ENCODE measurements at places on chromosomes 7 and 10.
A peak's percentile ranks its signal among the peaks of the same experiment; 100 is the strongest.

GRCh38 chr7:135160858-135161653 is 9.5 kb downstream of the CYREN start:
- DNase-seq: no peak

DNA sequence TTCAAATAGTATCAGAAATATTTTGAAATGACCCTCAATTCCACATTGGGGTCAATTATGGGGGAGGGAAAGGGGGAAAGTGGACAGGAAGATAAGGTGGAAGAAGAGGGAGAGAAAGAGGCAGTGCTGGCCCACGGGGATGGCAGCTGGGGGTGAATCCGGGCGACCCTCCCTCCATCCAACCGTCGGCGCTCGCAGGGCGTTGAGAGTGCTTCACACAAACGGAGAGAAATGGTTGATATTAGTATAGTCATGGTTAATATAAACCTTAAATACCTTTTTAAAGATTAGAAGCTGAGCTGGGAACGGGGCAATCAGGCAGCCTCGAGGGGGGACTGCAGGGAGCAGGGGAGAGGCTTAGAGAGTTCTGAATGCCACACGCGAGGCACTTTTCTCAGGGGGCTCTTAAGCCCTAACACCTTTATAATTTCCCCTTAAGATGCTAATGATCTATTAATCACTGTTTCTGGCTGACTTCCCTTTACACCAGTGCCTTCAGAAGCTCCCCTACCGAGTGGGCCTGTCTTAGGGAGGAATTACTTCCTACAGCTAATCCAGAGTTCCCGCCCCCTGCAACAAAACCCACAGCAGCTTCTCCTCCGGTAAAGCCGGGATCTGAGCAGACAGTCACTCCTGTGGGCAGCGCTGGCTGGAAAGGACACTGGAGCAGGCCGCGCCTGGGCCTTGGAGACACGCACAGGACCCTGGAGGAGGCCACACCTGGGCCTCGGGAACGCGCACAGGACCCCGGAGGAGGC is 39.5 kb downstream of the PRKAG2 start:
- no peak for DNase-seq

- DNase-seq: no peak
Measured at GRCh38 chr7:158077151-158077840, 510.3 kb downstream of the PTPRN2 start.

DNA sequence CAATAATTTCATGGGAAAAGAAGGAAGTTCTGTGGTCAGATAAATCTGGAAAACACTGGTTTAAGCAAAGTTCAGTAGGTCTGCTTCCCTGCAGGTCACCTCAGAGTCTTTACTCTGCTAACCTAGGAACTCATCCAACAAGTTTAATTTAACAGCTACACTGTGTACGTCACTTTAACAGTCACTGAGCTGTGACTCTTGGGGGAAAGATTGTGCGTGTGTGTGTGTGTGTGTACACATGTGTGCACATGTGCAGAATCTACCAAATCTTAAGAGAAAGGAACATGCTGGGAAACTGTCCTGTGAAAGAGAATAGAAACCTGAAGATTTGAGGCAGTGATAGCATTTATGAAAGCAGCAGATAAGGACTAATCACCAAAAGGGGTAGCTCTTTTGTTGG is 62.6 kb downstream of the IKZF1 start:
- DNase-seq: no peak

DNA sequence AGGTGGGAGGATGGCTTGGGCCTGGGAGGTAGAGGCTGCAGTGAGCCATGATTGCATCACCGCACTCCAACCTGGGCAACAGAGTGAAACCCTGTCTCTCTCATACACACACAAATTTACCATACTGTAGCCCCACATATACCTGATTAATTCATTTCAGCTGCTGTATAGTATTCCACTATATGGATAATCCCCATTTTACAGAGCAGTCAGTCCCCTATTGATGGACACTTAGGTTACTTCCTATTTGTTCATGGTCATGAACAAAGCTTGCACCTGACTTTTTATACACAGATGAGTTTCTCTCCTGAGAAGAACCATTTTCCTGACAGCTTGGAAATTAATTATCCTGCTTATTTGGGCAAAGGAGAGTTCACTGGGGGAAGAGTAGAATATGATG is 59.2 kb downstream of the EMX2 start:
- no peak for DNase-seq

GRCh38 chr7:30937416-30937815 is 25.8 kb downstream of the AQP1 start:
- no peak for DNase-seq

DNA sequence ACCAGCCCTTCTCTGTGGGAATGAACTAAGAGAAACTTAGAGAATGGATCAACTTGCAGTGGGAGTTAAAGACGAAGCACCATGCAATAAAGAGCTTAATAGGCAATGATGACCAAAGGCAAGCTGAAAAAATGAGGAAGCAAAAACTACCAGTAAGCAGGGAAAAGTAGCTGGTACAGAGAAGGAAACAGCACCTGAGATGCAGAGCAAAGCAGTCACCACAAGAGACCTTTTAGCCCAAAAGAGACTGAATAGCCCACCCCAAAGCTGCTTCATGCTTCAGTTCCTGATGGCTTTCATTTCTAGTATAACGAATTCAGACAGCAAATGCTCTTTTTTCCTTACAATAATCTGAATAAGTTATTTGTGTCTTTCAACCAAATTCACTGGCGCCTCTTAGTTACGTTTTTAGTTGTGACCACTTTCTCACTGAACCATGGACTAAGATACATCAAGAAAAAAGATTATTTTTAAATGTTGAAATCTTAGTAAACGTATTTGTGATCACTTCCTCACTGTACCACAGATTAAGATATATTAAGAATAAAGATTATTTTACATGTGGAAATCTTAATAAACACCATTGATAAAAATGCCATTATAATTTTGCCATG is 76.0 kb downstream of the USP6NL start:
- no peak for DNase-seq

GRCh38 chr10:84548869-84549268 is 220.5 kb downstream of the CCSER2 start:
- DNase-seq: no peak

GRCh38 chr7:112101201-112101846 is 104.9 kb downstream of the DOCK4 start:
- DNase-seq: no peak

DNA sequence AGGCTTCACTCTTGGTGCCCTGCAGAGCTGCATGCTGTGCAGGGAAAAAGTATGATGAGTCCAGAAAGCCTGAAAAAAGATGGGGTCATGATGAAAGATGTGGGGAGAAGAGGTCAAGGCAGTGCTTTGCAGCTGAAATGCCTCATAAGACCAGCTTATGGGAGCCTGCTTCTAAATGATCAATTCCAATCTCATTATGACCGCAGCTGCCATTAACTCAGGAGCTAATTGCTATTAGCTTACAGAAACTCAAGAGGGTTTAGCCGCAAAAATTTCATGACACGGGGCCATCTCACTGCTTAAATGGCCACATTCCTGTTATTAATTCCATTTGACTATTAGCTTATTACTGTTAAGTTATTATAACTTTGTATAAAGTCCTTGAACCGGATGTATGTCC is 502.9 kb upstream of the ZMIZ1 start:
- DNase-seq: no peak

GRCh38 chr7:17153536-17153935 is 144.9 kb upstream of the AHR start:
- no peak for DNase-seq

- no peak for DNase-seq
Measured at GRCh38 chr7:138658889-138659288, 42.3 kb downstream of the SVOPL start.

DNA sequence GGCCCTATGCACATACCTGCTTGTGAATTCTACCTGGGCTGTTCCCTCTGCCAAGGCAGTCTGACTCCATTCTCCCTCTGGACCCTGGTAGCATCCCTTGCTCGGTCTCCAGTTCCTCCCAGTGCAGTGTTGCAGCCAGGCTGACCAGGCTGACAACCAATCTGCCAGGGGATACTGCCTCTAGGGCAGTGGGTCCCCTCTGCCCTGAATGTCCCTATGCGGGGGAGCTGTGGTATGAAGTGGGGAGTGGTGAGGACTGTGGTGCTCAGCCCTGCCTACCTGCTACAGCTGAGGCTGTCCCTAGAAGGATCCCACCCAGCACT is 48.0 kb upstream of the CAMK2B start:
- DNase-seq: no peak

- no peak for DNase-seq
Measured at GRCh38 chr10:58268454-58268945, 462 bp upstream of the CISD1 start.

DNA sequence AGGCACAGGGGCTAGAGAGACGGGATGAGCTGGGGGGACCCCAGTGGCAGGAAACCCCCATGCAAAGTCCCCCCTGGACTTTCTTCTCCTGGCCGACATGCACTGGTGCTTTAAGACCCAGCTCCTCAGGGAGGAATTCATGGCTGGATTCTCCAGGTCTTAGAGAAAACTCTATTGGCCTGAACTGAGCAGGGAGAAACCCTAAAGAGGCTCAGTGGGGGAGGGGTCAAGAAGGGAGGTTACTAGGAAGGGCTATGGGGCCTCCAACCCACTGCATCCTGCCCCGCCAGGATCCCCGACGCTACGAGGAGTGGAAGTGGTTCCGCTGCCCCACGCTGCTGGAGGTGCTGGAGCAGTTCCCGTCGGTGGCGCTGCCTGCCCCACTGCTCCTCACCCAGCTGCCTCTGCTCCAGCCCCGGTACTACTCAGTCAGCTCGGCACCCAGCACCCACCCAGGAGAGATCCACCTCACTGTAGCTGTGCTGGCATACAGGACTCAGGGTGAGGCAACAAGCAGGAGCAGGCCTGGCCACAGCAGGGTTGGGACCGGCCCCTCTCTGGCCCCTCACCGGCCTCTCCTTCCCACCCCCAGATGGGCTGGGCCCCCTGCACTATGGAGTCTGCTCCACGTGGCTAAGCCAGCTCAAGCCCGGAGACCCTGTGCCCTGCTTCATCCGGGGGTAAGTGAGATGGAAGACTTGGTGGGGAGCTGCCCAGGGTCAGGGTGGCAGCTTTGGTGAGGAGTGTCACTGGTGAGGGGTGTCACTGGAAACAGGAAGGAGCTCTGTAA is 13.8 kb downstream of the ATG9B start:
- no peak for DNase-seq

- DNase-seq: no peak
Measured at GRCh38 chr10:56551037-56551436, 190.0 kb upstream of the ZWINT start.

GRCh38 chr10:23051855-23052331 is 43.5 kb upstream of the MSRB2 start:
- DNase-seq: no peak

DNA sequence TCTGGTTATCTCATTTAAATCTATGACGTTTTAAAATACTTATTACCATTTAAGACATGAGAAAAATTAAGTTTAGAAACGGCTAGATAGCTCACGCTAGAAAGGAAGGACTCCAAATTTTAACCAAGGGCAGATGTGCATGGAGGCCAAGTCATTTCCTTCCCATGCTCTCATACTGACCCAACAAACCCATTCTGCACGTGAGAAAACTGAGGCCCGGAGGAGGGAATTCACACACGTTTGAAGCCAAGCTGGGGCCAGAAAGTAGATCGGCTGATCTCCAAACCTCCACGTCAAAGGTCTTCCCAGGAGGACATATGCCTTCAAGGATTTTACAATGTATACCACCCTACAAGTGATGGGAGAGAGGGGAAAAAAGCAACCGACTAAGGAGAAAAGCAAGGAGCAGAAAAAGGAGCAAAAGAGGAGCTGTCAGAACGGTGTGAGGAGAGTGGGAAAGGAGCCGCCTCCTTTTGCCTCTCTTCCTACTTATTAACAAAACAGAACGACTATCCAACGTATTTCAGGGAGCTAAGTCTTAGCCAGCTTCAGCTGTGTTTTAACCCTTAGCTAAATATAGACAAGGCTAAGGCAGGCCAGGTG is 645 bp upstream of the SIRT1 start:
- no peak for DNase-seq

DNA sequence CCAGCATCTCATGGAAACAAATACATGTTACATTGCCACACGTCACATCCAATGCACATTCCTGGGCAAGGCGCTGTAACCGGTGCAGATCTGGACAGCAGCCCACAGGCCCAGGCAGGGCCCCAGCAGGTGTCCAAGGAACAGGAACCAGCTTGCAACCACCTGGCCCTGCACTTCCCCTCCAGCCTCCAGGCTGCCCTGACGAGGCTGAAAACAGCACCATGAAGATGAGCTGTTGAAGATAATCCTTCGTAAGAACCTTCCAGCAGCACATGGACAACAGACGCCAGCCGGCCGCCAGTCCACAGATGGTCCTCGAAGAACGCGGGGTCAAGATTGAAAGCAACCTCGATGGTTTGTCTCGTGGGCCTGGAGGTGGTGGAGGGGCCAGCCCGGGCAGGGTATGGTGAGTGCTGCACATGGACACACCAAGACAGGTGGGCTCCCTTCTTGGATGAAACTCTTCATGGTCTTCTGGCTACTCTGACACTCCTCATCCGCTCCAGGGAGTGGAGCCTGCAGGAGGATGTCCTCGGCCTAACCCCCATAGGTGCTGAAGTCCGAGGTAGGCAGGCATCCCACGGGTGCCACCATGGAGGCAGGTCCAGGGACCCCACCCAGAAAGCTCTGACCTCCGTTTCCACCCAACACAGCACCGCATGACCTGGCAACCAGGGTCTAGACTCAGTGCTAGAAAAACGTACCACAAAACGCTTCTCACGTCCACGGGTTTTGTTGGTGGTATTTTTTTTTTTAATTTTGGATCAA is 22.9 kb downstream of the PDGFA start:
- DNase-seq: peak; percentile 4

- DNase-seq: no peak
Measured at GRCh38 chr10:113183573-113183972, 233.5 kb downstream of the TCF7L2 start.
